ENCODE measurements at places on chromosomes 4 and X. TPM values are rescaled to one million over a fixed set of nuclear protein-coding genes. Genes with fewer than 3 reads are reported as not detected.

GRCh38 chr4:163495900-163496299, 1.4 kb downstream of the TMA16 start:
- DNase-seq, result no peak

LINC00632 gene
- 15.9 TPM for total RNA-seq

- DNase-seq, result no peak
Measured at GRCh38 chrX:24360272-24360671, at the start of gene SUPT20HL1. Gene SUPT20HL1, plus strand, starts transcription at chrX:24360639. Its CDS starts 2,122 bp downstream, at chrX:24362761.

DNA sequence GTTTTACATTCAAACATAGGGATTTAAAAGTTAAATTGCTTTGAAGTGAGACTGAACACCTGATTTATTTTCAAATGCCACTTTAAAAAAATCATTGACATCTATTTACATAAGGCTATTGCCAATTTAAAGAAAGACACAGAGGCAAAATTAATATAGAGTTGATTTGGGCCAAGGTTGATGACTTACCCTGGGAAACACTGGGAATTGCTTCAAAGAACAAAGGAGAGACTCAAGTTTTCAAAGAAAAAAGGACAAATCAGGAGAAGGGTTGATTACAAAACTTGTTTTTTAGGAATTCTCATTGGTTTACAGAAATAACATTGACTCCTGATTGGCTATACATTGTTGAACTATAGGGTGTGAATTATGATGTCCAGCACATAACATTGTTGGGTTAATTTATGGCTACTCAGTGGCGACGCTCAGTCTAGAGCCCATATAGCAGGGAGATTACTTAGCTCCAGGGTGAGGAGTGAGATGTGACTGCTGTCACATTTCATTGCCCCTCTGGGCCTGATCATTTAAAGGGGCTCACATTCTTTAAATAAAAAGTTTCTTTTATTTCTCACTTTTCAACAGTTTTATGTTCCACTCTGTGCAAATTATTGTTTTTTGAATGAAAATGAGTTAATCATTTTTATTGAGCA, 184.6 kb downstream of the SPATA18 start:
- DNase-seq, result no peak

LGI2 gene
- 4.4 TPM for total RNA-seq

- no peak for DNase-seq
Measured at GRCh38 chr4:117010671-117011070, 74.7 kb downstream of the TRAM1L1 start.

DUX4 gene
- not detected for total RNA-seq

DNA sequence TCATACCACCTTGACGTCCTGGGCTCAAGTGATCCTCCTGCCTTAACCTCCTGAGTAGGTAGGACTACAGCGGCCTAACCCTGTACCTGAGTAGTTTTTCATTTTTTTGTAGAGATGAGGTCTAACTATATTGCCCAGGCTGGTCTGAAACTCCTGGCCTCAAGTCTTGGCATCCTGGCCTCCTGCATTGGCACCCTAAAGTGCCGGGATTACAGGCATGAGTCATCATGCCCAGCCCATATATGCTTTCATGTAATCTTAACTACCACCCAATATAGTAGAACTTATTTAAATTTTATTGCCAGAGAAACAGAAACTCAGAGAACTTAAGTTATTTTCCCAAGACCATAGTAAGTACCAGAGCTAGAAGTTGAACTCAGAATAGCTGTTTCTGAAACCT, 27.1 kb downstream of the AFM start:
- no peak for DNase-seq

RHOH gene
- 0.49 TPM for total RNA-seq

- no peak for DNase-seq
Measured at GRCh38 chrX:153791104-153791852, 2.9 kb downstream of the IDH3G start.

All from sigmoid colon (tissue), 7 donors.